ENCODE measurements at places on chromosomes 4 and X.

GRCh38 chr4:3637326-3638016 is 105.2 kb upstream of the LRPAP1 start:
- DNase-seq, result no peak

GRCh38 chr4:138696771-138697170 is 318.8 kb upstream of the NOCT start:
- no peak for DNase-seq

DNA sequence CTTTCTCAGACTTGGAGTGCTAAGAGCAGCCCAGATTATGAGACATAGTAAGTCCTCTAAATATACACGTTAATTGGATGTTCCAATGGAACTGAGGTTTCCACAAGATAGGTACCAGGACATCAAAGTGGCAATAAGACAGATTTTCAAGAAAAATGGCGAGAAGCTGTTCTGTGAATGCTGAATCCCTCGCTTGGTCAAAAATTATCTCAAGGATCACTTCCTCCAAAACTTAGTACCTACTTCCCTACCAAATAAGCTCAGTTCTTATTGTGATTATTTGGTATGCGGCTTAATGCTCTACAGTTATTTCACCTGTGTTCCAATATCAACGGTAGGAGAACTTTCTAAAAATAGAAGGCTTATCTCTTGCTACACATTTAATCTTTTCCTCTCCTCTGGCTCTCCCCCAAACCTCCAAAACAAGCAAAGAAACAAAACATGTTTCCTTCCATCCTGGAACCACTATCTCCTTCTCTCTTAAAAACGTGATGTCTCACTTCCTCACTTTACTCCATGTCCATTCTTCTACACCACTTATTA is 14.7 kb downstream of the PDGFC start:
- DNase-seq, result no peak

- no peak for DNase-seq
These were observed 21.4 kb downstream of the PLAC1 start for GRCh38 chrX:134636851-134637250.

DNA sequence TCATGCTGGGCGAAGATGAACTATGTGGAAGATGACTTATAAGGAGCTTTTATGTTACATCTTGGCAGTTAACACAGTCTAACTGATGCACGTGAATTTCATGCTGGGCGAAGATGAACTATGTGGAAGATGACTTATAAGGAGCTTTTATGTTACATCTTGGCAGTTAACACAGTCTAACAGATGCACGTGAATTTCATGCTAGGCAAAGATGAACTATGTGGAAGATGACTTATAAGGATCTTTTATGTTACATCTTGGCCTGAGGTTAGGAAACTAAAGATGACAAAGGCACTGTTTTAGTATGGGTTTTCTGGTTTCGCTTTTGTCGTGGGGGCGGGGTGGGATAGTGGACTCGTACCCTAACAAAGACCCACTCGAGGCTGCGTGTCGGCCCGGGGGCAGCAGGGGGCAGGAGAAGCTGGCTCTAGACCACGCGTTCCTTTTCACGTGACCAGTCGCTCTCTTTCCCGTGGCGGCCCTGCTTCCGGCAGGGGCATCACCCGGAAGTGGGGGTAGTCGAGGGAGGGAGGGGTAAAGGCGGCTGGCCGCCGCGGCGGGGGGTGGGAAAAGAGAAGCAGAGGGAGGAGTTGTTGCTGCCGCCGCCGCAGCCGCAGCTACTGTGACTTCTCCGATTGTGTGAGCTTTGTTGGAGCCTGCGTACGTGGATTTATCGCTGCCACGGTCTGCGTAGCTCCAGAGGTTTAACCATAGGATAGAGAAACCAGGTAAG is at the start of gene ATP7A:
Gene ATP7A (plus strand): TSS at position 586 of the 733 bp plus-strand sequence. CDS start 60,949 bp downstream, outside the sequence.
- peak; percentile 89 for DNase-seq

DNA sequence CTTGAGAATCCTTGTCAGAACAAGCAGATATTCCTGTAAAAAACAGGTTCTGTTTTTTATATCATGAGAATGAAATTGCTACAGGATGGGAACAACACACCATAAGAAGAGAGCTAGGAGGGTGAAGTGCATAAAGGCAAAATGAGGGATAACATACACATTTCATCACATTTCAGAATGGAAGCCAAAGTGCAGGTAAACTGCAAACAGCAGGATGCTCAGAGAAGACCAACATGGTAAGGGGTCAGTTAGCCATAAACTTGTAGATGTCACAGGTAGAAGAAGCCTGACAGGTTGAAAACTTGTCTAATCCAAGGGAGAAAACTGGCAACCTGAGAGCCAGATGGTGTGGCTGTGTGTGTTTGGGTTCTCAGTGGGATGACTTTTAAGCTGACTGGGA is 88.9 kb upstream of the FAT1 start:
- no peak for DNase-seq
